NCI-H748 treated with DMSO at 0.1 percent for 48 hours (cell line): ENCODE measurements at places on chromosomes 7 and 10.

DNA sequence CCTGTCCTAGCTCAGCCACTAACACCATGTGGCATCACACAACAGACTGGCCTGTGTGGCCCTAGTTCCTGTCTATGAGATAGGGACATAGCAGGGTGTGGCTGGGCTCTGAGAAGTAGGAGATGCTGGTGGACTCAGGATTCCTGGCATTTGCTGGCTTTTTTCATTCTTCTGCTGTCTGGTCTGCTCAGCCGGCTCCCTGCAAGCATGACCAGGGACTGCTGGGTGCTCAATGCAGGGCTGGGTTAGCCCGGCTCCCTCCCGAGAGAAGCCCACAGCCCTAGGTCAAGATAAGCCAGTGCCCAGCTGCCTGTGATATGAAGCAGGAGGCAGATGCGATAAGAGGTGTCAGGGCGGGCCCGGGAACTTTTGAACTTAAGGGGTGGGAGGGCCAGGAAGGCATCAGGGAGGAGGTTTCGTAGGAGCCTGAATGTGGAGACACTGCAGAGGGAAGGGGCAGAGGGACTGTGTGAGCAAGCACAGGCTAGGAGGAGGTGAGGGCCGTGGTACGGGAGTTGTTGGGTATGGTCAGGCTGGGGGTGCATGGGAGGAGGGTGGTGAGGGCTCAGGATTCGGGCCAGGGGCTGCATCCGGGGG is 3.5 kb downstream of the AQP1 start:
- no peak for DNase-seq

- DNase-seq = no peak
These were observed 91.6 kb downstream of the HECW1 start for GRCh38 chr7:43204081-43204480.

DNA sequence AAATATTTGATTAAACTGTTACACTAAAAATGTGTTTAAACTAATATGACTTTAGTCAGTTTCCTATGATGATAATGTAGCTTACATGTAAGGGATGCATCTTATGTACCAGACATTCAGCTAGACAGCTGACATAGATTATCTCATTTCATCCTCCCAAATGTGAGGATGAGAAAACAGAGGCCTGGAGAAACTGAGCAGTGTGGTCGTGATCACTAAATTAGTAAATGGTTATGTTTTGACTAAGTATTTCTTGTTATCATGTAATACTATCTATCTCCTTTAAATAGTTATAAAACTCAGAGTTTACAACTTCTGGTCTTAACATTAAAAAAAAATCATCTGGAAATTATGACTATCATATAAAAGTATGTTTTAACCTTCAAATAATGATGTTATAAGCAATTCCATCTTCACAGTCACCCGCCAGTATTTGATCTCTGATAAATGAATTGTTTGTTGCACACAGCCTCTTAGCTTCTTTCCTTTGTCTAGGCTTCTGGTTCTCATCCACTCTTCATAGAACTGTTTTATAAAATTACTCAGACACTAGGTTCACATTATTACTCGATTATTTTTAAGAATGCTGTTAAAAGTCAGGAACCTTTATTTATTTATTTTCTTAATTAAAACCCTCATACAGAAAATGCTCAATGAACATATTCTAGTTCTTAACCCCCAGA is 33.6 kb upstream of the HDAC9 start:
- no peak for DNase-seq

- DNase-seq = no peak
These were observed 41.7 kb upstream of the NRF1 start for GRCh38 chr7:129569811-129570215.

- DNase-seq = no peak
These were observed 59.6 kb upstream of the C1GALT1 start for GRCh38 chr7:7122701-7123281.

DNA sequence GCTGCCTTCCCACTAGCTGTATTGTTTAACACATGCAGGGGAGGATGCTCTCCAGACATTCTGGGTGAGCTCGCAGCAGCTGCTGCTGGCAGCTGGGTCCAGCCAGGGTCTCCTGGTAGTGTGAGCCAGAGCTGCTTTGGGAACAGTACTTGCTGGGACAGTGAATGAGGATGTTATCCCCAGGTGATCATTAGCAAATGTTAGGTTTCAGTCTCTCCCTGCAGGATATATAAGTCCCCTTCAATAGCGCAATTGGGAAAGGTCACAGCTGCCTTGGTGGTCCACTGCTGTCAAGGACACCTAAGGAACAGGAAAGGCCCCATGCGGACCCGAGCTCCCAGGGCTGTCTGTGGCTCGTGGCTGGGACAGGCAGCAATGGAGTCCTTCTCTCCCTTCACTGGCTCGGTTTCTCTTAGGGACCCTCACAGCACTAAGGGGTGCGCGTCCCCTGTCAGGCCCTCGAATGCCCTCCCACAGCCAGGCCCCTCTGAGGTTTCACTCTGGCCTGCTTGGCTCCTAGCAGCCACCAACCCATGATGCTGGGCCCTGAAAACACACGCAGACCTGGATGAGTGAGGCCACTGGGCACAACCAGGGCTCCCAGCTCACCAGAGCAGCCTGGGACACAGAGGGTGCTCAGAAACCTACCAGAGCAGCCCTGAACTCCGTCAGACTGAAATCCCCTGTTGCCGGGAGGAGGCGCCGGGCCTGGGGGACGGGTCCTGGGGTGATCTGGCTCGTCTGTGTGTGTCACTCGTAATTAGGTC is 173.0 kb upstream of the LANCL2 start:
- DNase-seq = no peak

DNA sequence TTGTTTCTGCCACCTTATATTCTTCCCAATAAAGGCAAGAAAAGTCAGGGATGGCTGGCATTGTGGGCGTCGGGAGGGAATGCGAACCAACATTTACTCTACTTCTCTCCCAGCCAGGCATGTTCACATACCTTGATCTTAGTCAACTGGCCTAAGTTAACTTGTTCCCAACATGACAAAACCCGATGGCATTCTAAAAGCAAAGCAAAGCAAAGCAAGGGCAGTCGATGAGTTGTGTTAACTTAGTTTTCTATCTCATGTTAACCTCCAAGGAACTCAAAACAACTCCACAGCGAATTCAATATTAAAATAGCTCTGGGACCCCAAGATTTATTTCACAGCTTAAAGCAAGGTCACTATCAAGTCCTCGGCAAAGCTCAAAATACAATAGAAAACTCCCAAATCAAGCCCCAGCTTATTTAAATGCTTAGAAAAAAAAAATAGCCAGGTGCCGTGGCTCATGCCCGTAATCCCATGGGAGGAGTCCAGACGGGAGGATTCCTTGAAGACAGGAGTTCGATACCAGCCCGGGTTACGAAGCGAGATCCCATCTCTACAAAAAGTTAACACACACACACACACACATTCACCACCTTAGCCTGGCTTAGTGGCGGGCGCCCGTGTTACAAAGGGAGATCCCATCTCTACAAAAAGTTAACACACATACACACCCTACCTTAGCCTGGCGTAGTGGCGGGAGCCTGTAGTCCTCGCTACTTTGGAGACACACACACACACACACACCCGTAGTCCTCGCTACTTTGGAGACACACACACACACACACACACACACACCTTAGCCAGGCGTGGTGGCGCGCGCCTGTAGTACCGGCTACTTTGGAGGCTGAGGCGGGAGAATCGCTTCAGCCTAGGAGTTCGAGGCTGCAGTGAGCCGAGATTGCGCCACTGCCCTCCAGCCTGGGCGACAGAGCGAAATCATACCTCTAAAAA is 901 bp upstream of the CCNY start:
- no peak for DNase-seq

- DNase-seq = no peak
These were observed 33.2 kb upstream of the PLEKHA1 start for GRCh38 chr10:122341141-122341810.

- DNase-seq = no peak
These were observed 105.7 kb downstream of the LRRN3 start for GRCh38 chr7:111196655-111197054.

DNA sequence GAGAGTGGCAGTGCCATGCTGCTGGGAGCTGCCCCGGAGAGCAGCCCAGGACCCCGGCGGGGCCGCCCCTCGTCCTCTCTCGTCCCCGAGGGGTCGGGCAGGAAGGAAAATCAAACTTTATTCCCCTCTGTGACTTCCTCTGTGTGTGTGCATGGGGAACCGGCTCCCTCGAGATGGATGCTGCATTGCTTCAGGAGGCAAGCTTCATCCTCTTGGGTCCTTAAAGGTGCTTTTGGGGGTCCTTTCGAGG is 726 bp downstream of the MCU start:
- DNase-seq = no peak

DNA sequence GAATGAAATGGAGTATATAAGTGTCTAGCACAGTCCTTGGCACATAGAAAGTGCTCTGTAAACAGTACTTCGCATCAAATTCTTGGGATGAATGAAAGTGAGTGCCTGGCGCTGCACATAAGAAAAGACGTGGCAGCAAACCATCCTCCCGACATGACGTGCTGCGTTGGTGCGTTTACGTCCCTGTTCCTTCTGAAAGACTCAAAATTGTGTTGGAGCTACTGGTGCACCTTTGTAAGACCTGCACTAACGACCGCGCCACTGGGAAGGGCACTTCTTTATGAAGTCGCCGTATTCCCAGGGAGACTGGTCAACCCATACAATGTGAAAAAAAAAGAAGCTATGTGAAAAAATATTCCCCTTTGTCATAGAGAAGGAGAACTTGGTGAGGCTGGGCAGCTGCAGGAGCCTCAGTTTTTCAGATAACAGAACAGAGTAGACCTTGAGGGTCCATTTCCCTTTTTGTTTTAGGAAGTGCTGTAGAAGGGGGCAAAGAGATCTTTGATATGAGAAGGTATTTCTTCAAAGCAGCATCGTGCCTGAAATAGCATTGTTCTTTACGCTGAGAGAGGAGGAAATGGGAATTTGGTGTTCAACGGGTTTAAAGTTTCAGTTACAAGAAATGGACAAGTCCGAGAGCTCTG is 91.7 kb downstream of the PTPRE start:
- DNase-seq = no peak

DNA sequence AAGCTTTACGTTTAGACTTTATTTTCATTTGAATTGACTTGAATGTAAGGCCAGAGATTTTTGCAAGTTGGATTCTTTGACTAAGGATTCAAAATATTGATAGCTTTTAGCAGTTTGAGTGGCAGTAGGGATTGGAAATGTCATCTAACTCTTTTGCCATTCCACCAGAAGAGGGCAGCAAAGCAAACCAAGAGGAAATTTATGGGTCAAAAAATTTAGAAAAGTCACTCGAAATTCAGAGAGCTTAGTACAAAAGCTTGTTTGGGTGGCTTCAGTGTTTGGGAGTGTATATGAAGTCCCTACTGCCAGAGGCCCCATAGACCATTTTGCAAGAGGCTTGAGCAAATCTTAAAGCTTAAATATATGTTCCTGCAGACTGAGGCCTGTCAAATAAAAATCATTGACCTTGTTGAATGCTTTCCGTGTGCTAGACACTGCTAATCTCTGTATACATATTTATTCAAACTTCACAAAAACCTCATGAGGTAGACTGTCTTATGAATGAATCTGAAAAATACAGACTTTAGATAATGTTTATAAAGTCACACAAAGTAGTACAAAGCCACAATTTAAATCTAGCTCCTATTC is 44.6 kb upstream of the RSBN1L start:
- peak; percentile 16 for DNase-seq

DNA sequence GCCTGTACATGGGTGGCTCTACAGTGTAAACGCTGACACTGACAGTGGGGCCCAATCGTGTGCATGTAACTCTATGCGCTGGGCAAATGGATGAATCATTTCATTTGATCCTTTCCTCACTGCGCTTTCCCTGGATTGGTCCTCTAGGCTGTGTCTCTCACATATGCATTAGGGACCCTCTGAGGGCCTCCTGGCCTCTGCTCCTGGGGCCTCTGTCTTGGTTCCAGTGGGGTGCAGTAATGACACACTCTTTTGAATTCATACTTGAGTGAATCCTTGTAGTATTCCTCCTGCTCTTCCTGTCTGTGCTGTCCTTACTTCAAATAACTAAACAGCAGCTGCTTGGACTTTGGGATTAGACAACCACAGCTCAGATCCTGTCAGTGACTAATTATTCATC is 176.5 kb upstream of the ADO start:
- DNase-seq = no peak

- no peak for DNase-seq
These were observed 12.5 kb upstream of the TSPAN15 start for GRCh38 chr10:69438536-69439349.

- DNase-seq = no peak
These were observed 379.5 kb downstream of the THSD7A start for GRCh38 chr7:11452476-11452875.

- DNase-seq = no peak
These were observed 36.0 kb downstream of the GNA12 start for GRCh38 chr7:2807845-2808772.

GRCh38 chr7:28096713-28097112 is 83.9 kb downstream of the JAZF1 start:
- DNase-seq = peak; percentile 47

- no peak for DNase-seq
These were observed 281.0 kb downstream of the RPS24 start for GRCh38 chr10:78314651-78315050.

GRCh38 chr10:72744566-72744965 is 52.6 kb downstream of the MCU start:
- no peak for DNase-seq

DNA sequence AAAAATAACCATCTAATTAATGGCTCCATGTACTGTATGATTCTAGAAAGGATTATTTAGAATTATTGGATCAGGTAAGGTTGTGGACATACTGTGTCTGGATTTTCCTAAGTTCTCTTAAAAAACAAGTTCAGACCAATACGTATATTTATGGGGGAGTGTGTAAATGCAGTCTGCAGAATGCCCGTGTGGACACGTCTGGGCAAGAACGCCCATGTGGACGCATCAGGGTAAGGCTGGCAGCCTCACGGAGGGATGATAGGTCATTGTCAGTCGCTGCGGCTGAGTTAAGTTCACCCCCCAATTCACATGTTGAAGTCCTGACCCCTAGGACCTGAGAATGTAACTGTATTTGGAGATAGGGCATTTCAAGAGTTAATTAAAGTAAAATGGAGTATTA is 160.0 kb upstream of the SHH start:
- DNase-seq = no peak

- no peak for DNase-seq
These were observed 41.3 kb downstream of the TBATA start for GRCh38 chr10:70743879-70744278.

GRCh38 chr10:119443970-119444660 is 98.4 kb downstream of the RGS10 start:
- no peak for DNase-seq
